Amniotic epithelial cell (primary cell): ENCODE measurements at places on chromosomes 6 and 20.

- DNase-seq, result no peak
Measured at GRCh38 chr6:24897186-24897585, 38.6 kb downstream of the RIPOR2 start.

- DNase-seq, result no peak
Measured at GRCh38 chr6:107642861-107643328, 153.0 kb downstream of the SOBP start.

DNA sequence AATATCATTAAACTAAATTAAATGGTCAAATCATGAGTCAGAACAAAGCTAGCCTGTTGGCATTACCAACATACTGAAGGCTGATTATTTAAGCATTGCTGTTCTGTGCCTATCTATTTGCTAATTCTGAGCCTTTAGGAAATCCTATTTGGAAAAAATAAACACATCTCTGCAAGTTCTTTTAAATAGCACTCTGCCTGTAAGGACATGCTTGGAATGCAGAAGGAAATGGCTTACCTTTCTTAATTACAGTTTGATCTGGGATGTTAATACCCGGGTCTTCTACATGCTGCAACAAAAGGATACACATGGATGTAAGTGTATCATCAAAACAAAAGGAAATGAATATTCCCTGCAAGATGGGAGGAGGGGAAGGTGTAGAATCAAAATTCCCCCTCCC lies 8.3 kb downstream of the TFAP2A start:
- DNase-seq, result no peak

DNA sequence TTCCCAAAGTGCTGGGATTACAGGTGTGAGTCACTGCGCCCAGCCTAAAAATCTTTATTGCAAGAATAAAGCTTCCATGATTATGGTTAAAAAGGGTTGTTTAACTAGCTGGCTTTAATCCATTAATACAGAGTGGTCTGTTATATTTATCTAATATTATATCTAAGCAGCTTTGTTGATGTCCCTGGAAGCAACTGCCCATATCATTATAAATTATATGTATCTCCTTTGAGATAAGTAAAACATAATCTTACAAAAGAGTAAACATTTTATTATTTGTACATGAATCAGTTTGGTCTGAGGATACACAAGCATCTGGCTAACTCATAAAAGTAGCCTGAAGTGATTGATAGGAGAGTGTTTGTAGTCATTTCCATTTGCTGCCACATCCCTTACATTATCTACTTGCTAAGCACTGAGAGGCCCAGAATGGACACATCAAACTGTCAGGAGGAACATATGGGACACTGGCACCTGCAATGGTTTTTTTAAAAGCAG lies 46.9 kb downstream of the TRAF3IP2 start:
- DNase-seq, result no peak

GRCh38 chr20:9602847-9603183 lies 88.4 kb downstream of the LAMP5 start:
- no peak for DNase-seq

- no peak for DNase-seq
Measured at GRCh38 chr20:48541581-48542071, 286.2 kb downstream of the PREX1 start.

GRCh38 chr20:361561-361960 lies 14.7 kb downstream of the NRSN2 start:
- no peak for DNase-seq

DNA sequence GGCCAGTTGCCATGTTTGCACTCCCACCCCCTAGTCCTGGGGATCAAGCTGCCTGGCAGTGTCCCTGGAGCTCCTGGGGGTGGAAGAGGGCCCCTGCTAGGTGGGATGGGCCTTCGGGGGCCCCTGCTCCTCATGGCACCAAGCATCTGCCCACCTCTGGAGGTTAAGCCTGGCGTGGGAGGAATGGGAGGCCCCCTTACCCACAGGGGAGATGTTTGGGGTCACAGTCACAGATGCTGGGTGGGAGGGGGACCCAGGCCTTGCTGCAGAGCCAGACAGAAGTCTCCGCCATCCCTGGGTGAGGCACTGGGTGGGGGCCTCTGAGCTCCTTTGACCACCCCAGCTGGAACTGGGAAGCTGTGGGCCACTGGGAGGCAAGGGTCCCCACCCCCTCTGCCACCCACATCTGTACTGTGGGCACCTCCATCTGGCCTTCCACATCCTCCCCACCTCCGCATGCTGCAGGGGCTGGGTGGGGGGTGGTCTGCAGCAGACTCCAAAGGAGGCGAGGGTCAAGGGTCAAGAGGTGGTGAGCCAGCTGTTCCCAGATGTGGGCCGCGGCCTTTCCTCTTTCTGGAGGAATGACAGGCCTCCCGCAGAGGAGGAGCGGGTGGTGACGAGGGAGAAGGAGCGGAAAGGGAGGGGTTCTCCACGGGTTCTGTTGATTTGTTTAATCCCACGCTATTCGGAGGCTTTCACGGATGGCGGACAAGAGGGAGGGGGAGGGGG lies 41.5 kb downstream of the YTHDF1 start:
- no peak for DNase-seq

DNA sequence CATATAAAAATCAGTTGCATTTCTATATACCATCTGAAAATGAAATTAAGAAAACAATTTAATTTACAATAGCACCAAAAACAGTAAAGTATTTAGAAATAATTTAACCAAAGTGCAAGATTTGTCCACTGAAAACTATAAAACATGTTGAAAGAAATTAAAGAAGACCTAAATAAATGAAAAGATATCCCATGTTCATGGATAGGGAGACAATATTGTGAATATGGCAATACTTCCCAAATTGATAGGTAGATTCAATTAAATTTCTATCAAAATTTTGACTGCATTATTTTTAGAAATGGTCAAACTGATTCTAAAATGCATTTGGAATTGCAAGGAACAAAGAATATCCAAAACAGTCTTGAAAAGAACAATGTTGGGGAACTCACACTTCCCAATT lies 17.6 kb upstream of the POU3F2 start:
- DNase-seq, result no peak

DNA sequence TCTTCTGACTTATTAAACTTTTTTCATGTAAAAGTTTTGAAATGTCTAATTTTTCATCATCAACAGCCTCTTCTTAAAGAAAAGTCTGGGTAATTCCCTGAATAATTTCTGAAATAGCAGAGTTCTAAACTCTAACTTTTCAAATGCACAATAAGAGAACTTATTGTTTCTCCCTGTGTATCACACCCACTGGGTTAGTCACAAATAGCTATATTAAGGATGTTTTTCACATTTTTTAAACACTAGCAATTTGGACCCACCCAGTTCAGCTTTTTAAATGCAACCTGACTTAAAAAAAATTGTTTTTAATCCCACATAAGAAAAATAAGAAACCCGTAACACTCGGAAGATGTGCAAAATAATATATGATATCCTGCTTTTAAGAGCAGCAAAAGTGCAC lies 61.4 kb upstream of the UTRN start:
- no peak for DNase-seq
